ENCODE measurements at places on chromosomes 13 and 19. TPM values are rescaled to one million over a fixed set of nuclear protein-coding genes. Genes with fewer than 3 reads are reported as not detected.

GRCh38 chr19:31506102-31506501 is 156.9 kb upstream of the TSHZ3 start:
- DNase-seq = no peak

- no peak for DNase-seq
These were observed 7.1 kb upstream of the LILRA5 start for GRCh38 chr19:54319892-54320670.

DNA sequence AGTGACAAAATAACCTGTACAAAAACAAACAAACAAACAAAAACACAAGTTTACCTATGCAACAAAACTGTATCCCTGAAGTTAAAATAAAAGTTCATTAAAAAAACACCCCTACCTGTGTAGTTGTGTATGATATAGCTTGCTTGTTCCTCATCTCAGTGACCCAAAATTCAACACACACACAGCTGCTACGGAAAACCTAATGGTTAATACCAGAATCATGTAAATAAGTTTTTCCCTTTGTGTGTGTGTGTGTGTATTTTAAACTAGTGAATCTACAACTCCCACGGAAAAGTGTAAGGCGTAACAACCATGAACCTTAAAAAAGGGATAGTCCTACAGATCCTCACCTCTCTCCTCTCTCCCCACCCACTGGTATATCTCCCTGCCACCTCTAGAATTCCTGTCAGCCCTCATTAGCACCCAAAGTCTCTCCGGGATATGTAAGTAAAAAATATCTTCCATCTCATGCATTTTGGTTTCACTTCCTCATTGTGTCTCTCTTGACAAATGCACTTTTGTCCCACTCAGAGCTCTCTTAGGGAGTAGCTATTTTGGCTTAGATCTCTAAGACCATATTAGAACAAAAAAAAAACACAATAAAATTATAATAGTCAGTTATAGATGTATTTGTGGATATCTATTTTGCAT is 2236.5 kb downstream of the PCDH9 start:
- no peak for DNase-seq

DNA sequence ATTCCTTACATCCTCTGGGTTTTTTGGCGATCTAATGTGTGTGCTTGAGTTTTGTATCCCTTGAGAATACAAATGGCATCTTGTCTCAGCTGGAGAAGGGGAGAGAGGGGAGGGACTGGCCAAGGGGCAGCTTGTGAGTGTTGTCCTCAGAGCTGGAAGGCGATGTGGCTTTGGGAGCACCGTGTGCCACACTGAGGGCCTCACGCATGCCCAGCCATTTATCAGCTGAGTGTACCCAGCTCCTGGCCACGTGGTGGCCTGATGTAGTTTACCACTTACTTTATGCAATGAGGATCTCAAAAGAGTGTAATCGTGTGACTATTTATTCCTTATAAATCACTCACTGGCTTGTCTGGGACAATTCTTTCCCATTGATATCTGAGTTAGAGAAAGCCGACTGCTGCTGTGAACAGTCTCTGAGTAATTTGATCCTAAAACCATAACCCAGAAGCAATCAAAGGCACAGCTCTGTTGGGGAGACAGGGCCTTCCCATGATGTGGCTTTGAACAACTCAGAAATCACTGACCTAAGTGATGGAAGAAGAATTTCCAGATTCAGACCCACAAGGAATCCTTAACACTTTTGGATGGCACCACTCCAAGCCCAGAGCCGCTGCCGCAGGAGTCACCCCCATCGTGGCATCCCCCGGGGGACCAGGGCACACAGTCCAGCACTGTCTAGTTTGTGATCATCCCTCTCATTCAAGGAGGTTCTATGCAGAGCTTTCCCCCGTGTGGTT is 53.9 kb upstream of the MTIF3 start:
- DNase-seq = no peak

GRCh38 chr13:26469602-26470001 is 87.9 kb upstream of the WASF3 start:
- DNase-seq = no peak

GRCh38 chr13:83620530-83621220 is 261.6 kb downstream of the SLITRK1 start:
- DNase-seq = no peak

Gene ZNF471
- total RNA-seq = 3.9 TPM

Gene NLRP9
- total RNA-seq = not detected

Gene MISP3
- total RNA-seq = 1.7 TPM

Gene DMAC2
- 21.7 TPM for total RNA-seq
